ENCODE measurements at places on chromosomes 1 and 21. TPM values are rescaled to one million over a fixed set of nuclear protein-coding genes. Genes with fewer than 3 reads are reported as not detected.

TMEM82 gene
- total RNA-seq, result not detected

OR6N2 gene
- total RNA-seq, result not detected

KCNT2 gene
- 6.0 TPM for total RNA-seq

LORICRIN gene
- not detected for total RNA-seq

RAB13 gene
- total RNA-seq, result 76.3 TPM

ITLN2 gene
- 0.15 TPM for total RNA-seq

SPATA46 gene
- not detected for total RNA-seq

ALPL gene
- total RNA-seq, result 0.53 TPM

CHI3L2 gene
- total RNA-seq, result 0.34 TPM

EXO5 gene
- 10.7 TPM for total RNA-seq

PEX19 gene
- total RNA-seq, result 43.5 TPM

ANGPTL3 gene
- not detected for total RNA-seq

FAM78B gene
- total RNA-seq, result 7.1 TPM

TXNIP gene
- total RNA-seq, result 41.8 TPM

ZNF691 gene
- total RNA-seq, result 6.5 TPM

CELA3A gene
- not detected for total RNA-seq

POU3F1 gene
- 0.08 TPM for total RNA-seq

TMCC2 gene
- 1.8 TPM for total RNA-seq

AGMAT gene
- total RNA-seq, result not detected

C1orf226 gene
- 5.6 TPM for total RNA-seq

CIART gene
- 0.40 TPM for total RNA-seq

All from A375 (cell line).